ENCODE measurements at places on chromosomes 2 and 18.

GRCh38 chr2:133573491-133574162 is 5.4 kb upstream of the NCKAP5 start:
- no peak for DNase-seq

GRCh38 chr2:196677404-196677803 is 37.9 kb downstream of the CCDC150 start:
- DNase-seq, result no peak

- no peak for DNase-seq
Observed at GRCh38 chr2:235903782-235904584, 264.2 kb downstream of the GBX2 start.

- DNase-seq, result no peak
Observed at GRCh38 chr2:38751596-38752410, 642 bp upstream of the SRSF7 start.

DNA sequence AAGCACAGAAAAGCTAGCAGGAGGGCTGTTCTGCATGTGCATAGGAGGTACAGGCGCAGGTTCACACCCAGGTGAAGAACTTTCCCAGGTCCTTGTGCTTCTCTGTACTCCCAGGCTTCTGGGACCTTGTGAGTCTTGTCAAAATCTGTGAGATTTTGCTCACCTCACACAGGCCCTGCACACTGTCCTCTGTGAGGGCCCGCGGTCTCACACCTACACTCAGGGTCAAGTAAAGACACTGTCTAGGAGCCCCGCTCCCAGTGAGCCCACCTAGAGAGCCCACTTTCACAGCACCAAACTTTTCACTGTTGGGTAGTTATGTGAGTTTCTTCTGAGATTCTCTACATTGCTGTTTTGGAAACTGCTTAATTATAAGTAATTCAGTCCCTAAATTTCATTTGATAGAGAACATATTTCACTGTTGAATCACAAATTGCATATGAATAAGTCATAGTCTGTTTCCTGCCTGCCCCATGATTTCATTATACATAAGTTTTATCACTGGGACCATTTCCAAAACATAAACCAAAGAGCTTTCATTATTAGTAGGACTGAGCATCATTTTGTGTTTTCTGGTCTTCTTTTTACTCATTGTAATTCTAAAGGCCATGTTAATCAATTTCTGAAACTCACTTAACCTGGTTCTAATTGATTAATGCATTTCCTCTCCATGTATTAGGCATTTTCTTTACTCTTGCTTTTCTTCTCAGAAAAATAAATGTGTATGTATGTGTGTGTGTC is 234.2 kb upstream of the SPOPL start:
- DNase-seq, result no peak

GRCh38 chr2:9170458-9171130 is 36.0 kb upstream of the ASAP2 start:
- no peak for DNase-seq

DNA sequence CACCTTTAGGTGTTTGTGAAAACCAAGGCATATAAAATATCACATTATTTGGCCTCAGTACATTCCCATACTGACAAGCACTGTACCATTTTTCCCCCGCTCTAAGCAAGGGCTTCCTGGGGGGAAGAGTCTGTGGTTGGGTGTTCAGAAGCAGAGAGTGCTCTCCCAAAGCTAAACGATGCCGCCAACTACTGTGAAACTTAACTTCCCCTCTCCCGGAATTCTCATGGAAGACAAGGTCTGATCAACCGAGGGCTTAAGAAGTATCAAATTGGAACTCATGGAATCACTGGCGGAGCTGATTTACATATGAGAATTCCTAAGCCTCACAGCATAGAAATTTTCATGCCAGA is 433 bp upstream of the MFF start:
- no peak for DNase-seq

GRCh38 chr2:236874866-236875481 is 210.7 kb upstream of the COPS8 start:
- DNase-seq, result no peak

DNA sequence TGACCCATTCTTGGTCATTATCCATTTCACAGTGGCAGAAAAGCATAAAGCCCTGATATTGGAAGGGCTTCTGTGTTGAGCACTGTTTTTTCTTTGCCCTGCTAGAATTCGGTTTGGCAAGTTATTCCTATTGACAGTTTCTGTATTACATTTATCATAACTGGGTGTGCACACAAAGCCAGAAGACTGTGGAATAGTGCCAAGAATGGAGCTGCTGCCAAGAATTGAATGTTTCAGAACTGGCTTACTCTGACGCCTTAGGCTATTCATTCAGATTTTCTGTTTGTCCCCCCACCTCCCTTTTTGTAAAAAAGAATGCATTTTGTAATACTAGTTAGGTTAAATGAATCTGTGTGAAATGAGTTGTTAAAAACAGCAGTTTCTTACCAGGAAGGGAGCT is 12.7 kb downstream of the KDM3A start:
- peak; percentile 78 for DNase-seq

- DNase-seq, result no peak
Observed at GRCh38 chr2:156748221-156748620, 312.0 kb downstream of the GPD2 start.

DNA sequence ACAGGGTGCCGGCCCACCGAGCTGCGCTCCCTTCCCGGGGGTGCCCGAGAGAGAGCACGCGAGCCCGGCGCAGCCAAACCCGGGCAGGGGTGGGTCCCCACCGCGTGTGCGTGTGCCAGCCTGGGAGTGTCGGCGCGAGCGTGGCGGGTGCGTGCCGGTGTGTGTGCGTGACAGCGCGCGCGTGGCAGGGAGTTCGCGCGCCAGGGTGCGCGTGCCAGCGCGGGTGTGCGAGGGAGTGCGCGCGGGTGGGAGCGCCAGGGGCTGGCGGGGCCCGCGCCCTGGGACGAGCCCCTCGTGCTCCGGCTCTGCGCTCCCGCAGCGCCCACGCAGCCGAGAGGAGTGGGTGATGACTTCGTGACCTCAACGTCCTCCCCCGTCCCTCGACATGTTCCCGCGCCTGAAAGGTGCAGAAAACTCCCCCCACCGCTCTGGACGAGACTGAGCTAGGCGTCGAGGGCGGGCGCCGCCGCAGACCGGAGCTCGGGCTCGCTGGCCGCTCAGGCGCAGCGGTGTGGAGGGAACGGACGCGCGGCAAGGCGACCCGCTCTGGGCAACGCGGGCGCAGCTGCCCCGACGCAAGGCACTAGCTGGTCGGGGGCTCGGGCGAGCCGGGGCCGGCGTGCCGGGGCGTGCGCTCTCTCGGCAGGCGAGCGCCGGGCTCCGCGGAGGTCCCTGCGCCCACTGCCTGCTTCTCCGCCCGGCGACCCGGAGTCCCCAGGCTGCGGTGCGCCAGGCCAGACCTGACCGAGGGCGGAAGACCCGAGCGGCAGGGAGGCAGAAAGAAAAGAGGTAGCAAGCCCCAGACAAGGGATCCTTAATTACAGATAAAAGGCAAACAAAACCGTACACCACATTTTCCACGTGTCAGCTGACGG is 582.8 kb downstream of the ZEB2 start:
- DNase-seq, result peak; percentile 43

DNA sequence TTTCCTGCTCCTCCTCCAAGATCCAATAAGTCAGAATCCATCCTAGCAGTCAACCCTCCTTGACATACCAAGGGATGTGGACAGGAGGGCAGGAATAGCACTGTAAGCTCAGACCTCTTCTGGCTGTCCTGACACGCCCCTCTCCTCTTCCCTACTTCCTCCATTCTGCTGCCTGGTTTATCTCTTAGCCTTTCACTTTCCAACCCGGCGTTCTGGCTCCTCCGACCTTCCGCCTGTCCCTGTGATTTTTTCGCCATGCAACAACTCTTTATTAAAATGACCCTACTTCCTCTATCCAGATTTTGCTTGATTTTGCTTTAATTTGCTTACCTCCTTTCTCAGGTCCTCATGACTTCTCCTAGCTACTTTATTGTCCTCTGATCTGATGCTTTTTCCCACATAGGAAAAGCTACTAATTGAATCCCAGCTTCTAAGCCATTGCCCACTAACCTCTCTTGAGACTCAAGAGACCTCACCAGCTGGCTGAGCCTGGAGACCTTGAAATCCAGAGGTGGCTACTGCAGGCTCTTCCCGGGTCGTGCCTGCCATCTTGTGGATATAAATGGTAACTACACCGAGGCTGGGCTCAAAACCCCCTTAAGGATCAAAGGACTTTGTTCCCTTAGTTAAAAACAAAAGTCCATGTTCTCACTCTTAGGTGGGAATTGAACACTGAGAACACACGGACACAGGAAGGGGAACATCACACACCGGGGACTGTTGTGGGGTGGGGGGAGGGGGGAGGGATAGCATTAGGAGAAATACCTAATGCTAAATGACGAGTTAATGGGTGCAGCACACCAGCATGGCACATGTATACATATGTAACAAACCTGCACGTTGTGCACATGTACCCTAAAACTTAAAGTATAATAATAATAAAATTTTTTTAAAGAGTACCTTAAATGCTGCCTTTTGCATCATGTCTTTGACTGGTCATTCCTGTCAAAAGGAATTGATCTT is 139.4 kb downstream of the AKAIN1 start:
- peak; percentile 33 for DNase-seq

DNA sequence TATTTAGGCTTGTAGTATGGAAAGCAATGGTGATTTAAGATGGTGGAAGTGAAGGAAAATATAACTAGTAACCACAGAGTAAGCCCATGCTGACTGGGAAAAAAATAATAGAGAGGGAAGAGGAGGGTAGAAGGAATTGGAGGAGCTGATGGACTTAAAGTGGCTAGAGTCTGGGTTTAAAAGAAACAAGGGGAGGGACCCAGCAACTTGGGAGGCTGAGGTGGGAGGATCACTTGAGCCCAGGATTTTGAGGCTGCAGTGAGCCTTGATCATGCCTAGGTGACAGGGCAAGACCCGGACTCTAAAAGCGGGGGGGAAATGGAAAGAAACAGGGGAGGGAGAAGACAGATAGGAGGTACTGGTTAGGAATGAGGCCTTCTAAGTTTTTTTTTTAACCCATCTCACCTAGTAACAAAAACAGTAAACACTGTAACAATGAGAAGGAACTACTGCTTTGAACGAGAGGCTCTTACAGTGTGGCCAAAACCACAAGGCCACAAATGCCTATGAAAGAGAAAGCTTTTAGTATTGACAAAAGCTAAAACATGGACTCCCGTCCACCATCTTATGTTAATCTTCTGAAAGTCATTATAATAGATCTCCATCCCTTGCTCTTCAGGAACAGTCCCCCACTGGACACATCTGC is 26.6 kb downstream of the METTL8 start:
- no peak for DNase-seq

DNA sequence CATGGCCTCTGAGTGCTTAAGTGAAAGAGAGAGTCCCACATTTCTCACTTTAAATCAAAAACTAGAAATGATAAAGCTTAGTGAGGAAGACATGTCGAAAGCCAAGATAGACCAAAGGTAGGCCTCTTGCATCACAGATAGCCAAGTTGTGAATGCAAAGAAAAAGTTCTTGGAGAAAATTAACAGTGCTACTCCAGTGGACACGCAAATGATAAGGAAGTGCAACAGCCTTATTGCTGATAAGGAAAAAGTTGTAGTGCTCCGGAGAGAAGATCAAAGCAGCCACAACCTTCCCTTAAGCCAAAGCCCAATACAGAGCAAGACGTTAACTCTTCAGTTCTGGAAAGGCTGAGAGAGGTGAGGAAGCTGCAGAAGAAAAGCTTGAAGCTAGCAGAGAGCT is 32.1 kb downstream of the PSMD1 start:
- no peak for DNase-seq

- DNase-seq, result no peak
Observed at GRCh38 chr2:202494300-202495229, 118.4 kb downstream of the BMPR2 start.

DNA sequence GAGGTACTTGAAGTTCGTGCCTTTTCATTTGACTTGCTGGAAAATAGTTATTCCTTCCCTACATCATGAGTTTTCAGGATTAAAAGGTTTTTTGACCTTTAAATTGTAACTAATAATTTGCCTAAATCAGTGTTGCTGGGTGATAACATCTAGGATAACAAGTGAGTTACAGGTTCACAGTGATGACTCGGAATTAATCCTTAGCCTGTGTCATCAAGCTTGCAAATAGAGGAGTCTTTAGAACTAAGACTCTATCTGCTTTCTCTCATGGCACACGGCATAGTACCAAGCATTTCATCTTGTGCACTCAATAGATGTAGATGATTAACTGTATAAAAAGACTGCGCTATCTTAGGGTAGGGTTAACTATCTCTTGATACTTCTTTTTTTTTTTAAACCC is 79.5 kb downstream of the CAMKMT start:
- no peak for DNase-seq

DNA sequence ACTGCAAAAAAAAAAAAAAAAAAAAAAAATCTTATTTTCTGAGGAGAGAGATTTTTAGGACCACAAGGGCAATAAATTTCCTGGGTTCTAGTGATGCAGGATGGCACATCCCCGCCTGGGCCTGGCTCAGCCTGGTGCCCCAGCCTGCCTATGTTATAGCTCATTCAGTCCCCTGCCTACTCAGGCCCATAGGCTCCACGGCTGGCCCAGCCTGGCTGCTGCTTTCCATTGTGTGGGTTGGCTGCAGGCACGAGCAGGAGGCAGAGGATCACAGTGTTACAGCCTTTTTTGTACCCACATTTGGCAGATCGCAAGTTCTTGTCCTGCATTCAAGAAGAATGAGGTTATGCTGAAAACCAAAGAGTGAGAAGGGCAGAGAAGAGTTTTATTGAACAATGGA is 2.8 kb upstream of the SULT6B1 start:
- no peak for DNase-seq

- no peak for DNase-seq
Observed at GRCh38 chr2:198168651-198169050, 364.3 kb downstream of the PLCL1 start.

GRCh38 chr18:37306432-37306831 is 259.2 kb downstream of the CELF4 start:
- no peak for DNase-seq

GRCh38 chr2:59093571-59093970 is 852.4 kb upstream of the FANCL start:
- no peak for DNase-seq

DNA sequence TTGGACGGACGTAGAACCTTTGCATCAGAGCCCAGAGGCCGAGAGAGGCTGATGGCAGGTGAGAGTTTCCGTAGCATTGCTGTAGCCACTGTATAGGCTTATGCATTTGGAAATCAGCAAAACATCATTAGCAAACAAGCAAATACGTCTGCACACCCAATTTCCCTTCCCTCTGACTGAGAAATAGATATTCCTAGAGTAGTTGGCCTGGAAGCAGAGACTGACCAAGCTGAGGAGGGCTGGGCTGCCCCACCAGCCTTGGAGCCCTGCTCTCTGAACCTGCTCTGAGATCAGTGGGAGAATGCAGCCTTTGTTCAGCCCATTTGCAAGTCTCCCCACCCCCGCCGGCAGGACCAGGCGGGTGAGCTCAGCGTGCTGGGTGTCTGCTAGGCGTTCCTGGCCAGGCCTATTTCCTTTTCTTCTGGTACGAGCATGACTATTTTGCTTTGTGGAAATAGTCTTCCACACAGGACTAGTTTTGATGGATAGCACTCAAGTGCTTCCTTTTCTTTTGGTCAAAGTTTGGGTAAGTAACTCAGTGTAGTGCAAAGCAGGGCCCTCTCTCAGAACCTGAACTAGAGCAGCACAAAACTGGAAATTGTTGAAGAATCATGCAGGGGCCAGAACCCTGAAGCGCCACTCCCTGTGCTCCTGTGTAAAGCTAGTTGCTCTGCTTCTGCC is 21.9 kb upstream of the RNF149 start:
- peak; percentile 58 for DNase-seq

GRCh38 chr2:226943862-226944620 is 108.2 kb downstream of the RHBDD1 start:
- DNase-seq, result no peak

GRCh38 chr2:101305492-101306078 is 2.9 kb downstream of the RNF149 start:
- DNase-seq, result no peak

Measured in pancreas (tissue), 10 donors.